ENCODE measurements at places on chromosomes 3 and 15.

DNA sequence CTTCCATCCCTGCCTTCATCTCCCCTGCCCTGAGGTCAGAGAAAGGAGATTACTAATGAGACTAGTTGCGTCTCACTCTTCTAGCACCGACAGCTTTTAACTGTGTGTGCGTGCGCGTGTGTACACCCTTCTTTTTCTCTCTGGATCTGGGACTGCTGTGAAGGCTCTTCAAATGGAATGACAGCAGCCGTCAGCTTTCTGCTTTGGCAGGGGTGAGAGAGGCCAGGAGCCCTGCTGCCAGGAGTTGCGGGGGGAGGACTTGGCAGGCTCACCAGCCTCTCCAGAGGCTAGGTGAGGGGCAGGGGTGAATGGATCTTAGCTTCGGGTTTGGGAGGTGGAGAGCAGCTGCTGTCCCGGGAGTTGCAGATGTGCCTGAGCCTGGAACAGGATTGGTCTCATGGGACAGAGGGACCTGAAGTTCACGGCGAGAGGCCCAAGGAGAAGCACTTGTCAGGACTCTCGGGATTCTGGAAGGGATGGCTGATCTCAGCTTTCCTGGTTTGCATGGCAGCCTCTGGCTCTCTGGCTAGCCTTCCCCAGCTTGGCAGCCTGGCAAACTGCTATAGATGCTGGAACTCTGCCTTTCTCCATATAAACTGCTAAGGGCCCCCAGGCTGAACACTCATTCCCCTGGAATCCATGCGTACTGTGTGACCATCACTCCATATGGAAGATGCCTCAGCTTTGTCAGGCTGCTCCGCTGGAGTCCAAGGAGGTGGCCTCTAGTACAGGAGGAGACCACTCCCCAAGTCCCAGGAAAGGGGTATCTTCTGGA, 16.6 kb downstream of the TEX264 start:
- DNase-seq: no peak

DNA sequence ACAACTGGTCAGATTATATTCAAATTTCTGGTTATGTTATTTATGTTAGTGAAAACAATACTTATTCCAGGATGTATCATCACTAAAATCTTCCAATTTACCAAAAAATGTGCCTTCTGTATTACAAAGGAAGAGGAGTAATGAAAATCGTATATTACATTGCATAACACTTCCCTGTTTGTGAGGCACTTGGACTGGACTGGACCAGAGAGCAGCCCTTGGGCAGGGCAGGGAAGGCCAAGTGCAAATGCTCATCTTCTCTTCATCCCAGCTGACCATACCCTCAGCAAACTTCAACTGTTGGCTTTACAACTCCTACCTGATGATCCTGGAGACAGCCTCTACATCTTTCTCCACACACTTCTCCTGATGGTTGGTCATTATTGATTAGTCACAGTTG, 285.7 kb upstream of the MME start:
- no peak for DNase-seq

DNA sequence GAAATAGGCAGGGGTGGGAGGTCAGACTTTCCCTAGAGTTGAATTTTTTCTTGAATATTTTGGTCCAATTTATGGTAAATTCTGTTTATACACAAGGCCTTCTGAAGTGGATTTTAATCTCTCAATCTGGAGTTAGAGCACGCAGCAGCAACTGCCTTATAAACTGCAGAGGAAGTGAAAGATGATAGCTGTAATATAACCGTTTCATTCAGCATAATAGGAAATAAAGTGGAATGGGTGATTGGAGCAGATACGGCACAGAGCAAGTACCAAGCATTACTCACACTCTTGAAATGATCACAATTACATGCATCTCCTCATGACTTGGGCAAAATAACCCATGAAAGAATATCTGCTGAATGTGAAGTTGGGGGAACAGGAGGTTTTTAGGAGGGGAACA, 106.8 kb downstream of the ARRDC4 start:
- DNase-seq: no peak

GRCh38 chr3:112115161-112115739, 17.8 kb downstream of the GCSAM start:
- no peak for DNase-seq

GRCh38 chr3:185678027-185678426, 91.9 kb downstream of the SENP2 start:
- DNase-seq: no peak

GRCh38 chr3:119468041-119468440, 722 bp upstream of the POGLUT1 start:
- no peak for DNase-seq

DNA sequence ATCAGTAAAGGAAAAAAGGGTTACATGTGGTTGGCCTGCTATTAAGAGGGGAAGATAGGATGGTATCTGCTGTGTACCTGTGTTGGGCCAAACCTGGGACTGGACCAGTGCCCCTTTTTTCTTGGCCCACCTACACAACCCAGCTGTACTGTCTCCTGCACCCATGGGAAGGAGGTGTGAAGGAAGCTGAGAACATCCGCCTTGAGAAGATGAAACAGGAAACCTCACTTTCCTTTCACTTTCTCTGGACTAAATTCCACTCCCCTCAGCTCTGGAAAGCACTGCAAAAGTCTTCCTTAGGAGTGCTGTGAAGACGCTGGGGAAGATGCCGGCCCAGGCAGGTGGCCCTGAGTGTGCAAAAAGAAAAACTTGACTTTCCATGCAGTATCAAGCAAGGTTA, 37.6 kb downstream of the LRRN1 start:
- no peak for DNase-seq

DNA sequence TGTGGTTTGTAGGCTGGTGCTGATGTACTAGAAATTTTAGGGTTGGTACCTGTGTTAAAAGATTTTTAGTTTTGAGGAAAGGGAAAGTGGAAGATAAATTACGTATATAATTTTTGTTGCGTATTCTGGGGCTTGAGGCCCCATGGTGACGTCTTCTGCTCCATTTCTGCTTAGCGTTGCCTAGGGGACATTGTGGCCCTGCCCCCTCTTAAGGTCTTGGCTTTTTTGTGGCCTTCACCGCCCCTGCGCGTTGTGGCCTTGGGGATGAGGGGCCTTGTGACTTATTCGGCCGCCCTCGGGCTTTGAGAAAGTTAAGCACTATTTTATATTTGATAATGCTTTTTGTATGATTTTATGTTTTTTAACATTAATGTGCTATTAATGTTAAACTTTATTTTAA, 182.0 kb downstream of the KLF13 start:
- no peak for DNase-seq

DNA sequence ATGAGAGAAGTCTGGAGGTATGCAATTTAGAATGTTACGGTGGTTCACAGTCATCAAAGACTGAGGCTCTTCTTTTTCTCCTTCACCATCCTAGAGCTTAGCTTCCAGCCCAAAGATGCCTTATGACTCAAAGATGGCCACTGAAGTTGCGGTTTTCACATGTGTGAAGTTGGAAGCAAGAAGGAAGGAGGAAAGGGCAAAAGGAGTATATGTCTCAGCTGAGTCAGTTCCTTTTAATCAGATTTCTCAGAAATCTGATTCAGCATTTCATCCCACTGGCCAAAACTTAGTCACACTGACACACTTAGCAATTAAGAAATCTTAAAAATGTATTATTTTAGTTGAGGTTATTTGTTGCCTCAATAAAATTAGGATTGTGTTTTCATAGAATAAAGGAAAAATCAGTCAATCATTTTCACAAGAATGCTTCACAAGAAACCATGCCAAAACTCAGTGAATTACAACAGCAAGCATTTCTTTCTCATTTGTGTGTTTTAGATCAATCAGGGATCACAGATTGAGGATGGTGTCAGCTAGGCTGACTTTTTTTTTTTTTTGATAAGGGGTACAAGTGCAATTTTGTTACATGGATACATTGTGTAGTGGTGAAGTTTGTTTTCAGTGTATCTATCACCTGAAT, 211.1 kb upstream of the GADL1 start:
- no peak for DNase-seq

DNA sequence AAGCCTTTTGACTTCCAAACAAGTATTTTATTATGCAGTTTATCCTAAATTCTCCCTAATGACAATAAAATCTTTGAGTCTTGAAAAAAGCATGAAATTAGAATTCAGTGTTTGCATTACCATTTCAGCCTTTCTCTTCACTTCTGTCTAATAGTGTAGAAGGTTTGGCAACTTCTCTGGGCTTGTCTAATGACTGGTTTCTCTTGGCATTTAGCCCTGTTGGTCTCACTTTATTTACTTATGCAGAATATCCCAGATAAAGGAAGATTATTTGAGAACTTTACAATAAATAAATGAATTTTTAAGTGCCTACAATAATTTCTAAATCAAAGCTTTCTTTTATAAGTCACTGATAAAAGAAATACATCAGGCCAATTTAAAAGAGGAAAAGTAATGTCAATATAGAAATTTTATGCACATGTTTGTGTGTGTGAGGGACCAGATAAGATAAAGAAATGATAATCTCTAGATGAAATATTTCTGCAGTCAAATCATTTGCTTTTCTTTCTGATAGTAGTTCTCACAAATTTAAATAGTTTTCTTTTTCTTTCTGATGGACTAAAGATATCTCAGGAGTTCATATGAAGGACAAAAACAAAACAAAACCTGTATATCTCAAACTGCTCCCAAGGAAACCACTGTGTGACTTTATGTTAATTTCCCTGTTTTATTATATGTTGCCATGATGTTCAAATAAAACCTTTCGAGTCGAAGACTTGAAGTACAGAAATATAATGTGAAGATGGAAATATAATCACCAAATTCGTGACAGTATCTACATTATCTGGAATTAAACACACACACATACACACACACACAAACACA, 533.1 kb upstream of the CBLB start:
- DNase-seq: no peak

- no peak for DNase-seq
Observed at GRCh38 chr15:45648521-45649200, 13.8 kb downstream of the SQOR start.

GRCh38 chr3:78614486-78614885, 1153.3 kb downstream of the ROBO1 start:
- no peak for DNase-seq

- DNase-seq: no peak
Observed at GRCh38 chr3:101381809-101382208, 61.4 kb upstream of the IMPG2 start.

DNA sequence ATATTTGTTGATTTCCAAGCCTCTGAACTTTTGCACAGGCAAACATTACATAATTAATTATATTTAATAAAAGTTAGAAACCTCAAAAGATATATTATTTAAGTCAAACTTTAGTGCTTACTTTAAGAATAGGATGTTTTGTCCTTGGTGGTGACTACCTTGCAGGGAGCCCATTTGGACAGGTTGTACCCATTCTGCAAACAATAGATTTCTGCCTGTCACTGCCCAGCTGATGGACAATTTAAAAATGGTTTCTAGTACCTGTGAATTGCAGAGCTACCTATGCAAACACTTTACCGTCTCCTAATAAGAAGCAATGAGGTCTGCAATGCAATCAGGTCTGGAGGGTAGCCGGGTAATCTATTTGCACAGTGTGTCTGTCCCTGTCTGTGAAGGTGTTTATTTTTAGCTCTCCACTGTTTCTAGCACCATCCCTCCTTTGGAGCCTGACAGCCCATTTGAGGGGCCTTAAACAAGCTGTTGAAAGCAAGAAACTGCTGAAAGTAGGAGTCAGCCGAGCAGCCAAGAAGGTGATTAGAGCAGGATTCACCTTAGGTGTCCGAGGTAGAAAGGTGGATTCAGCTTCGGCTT, 556.2 kb upstream of the CFAP20DC start:
- no peak for DNase-seq

DNA sequence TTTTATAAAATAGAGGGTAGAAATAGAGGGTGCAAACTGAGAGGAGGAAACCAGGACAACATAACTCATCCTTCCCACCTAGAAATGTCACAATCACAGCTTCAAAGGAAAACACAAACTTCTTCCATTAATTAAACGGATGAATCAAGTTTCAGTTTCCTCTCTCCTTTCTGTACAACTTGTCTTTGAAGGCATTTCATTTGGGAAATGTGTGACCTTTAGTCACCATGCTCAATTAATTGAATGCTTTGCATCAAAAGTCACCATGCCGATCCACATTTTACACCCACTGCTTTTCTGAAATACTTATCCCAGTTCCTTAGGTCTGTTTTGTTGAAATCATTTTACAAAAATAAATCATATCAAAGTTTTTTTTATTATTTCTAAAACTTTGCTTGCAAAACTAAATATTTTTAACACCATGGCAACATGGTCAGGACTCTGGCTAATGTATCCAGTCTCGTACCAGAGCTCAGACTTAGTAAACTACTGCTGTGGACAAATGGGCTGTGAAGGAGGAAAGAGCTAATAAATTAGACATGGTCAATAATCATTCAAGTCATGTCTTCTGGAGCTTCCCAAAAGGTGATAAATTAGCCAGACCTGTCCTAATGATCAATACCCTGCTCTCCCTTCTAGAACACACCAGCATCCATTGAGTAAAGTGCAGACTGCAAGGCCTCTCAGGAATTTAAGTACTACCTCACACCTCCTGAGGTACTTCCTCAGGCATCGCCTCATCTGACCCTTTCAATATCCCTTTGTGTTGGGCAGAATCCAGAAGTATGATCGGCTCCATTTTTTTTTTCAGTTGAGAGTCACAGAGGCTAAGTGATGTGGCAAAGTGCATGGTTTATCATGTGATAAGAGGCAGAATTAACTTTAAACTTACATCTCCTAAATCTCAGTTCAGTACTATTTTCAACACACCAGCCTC, 161.3 kb downstream of the GREM1 start:
- DNase-seq: no peak

DNA sequence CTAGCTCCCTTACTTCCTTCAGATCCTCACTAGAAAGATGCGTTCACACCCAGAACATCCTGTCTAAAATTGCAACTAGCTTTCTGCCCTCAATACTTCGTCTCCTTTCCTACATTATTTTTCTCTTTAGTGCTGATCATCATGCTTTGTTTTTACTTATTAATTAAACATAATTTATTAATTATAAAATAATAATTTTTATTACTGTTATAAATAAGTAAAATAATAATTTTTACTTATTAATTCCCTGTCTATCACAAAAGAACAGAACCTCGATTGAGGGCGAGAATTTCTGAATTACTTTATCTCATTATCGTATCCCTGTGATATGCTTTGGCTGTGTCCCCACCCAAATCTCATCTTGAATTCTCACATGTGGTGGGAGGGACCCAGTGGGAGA, 41.3 kb downstream of the GOLIM4 start:
- DNase-seq: no peak

- DNase-seq: no peak
Observed at GRCh38 chr15:62644889-62645742, 397.4 kb upstream of the TPM1 start.

DNA sequence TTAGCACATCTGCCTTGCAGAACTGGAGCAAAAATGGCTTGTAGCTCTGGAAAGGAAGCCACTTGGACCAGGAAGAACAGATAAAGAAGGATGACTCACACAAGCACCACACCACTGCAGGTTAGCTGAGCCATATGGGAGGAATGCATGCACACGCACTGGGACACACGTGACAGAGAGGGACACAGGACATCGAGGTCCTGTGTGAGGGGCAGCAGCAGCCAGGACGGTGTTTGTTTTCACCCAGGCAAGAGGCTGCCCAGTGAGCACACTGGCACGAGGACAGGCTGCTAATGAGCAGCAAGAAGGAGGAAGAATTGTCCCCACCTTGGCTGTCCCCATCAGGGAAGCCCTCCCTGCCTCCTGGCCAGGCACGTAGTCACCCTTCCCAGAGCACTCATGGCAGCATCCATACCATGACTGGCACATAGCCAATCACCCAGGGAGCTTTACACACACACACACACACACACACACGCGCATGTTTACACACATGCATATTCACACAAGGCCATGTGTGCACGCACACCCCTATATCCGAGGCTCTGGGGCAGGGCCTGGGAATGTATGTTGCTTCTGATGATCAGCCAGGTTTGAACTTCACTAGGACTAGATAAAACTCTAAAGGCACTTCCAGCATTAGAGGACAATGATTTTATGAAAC, 24.0 kb upstream of the SPTBN5 start:
- no peak for DNase-seq
